ENCODE measurements at places on chromosomes 3 and 15.

DNA sequence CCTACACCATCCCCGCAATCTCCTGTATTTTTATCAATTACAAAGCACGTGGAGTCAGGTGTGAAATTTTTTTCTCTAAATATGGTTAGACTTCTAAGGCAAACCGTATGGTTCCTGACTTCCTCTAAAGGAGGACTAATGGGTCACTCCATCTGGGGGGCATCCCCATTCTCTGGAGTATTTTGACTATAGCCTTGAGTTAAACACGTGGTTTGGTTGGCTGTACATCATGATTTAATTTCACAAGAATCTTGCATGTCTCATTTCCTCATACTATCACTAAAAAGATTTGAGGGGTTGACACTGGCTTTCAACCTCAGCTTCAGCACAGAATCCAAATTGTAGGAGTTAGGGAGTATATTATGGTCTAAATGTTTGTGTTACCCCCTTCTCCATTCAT is 25.3 kb upstream of the ZNF770 start:
- DNase-seq = no peak

GRCh38 chr15:55970286-55970685 is 23.1 kb downstream of the NEDD4 start:
- no peak for DNase-seq

- no peak for DNase-seq
Observed at GRCh38 chr3:64342940-64343688, 117.8 kb upstream of the PRICKLE2 start.

GRCh38 chr15:77497942-77498361 is 77.3 kb downstream of the HMG20A start:
- DNase-seq = no peak

GRCh38 chr3:193894121-193894863 is 241.7 kb upstream of the HES1 start:
- DNase-seq = no peak

- no peak for DNase-seq
Observed at GRCh38 chr15:71083349-71083748, 31.9 kb upstream of the THSD4 start.

DNA sequence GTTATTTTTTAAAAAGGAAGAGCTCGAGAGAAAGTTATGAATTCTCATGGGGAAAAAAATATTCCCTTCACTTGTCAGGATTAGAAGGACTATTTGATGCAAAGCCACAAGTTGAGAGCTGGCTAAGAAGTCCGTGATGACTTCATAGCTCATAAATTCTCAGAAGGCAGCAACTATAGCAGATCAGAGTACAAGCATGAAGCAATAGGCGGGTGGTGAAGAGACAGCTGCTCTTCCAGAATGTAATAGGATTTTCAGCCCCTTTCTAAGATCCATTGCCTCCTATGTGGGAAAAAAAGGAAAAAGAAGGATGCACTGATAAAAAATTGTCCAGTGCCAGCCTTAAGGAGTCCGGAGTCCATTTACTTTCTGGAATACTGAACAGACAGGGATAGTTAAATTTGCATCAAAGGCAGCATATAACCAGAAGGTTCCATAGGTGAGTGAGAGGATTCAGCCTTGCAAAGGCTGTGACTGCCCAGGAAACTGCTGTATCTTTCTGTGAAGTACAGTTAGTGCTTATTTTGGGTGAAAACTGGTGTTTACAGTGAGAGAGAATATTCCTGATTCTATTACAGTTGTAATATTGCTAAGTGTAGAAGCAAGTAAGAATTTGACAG is 929.5 kb upstream of the ALCAM start:
- DNase-seq = no peak

- DNase-seq = no peak
Observed at GRCh38 chr3:160779040-160779439, 23.0 kb downstream of the PPM1L start.

DNA sequence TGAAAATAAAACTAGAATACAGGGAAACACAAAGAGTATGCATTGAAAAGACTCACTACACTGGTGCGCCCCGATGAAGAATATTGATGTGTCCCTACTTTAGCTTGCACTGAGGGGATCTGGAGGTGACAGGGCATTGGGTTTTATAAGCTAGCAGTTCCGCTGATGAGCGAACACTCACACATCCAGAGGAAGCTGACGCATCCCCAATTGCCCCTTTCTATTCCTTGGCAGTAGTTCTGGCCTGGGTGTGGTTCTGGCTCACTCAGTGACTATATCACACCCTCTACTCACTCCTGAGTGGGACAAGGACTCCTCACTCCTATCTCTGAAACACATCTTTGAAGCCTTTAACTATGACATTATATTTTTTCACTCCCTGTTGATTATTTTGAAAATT is 71.0 kb downstream of the B3GNT5 start:
- no peak for DNase-seq

DNA sequence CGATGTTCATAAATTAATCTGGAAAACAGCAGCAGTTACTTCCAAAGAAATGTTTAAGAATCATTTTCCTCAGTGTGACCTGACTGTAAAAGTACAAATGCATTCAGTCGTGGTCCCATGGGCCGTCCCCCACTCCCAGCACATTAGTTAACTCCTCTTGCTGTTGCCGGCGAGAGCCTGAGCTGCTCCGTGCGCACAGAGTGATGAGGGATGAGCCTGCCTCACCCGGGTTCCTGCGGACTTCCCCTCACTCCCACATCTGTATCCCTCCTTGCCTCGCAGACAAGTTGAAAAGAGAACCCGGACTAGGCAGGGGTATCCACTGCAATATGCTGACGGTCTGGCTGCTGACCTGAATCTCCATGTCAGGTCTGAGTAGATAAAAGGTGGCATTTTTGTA is 861.7 kb upstream of the NR2F2 start:
- DNase-seq = no peak

- DNase-seq = no peak
Observed at GRCh38 chr3:168044049-168044448, 51.7 kb downstream of the GOLIM4 start.

GRCh38 chr3:5071061-5071460 is 51.0 kb upstream of the ARL8B start:
- no peak for DNase-seq

- DNase-seq = no peak
Observed at GRCh38 chr3:64225695-64226499, 631 bp upstream of the PRICKLE2 start.

DNA sequence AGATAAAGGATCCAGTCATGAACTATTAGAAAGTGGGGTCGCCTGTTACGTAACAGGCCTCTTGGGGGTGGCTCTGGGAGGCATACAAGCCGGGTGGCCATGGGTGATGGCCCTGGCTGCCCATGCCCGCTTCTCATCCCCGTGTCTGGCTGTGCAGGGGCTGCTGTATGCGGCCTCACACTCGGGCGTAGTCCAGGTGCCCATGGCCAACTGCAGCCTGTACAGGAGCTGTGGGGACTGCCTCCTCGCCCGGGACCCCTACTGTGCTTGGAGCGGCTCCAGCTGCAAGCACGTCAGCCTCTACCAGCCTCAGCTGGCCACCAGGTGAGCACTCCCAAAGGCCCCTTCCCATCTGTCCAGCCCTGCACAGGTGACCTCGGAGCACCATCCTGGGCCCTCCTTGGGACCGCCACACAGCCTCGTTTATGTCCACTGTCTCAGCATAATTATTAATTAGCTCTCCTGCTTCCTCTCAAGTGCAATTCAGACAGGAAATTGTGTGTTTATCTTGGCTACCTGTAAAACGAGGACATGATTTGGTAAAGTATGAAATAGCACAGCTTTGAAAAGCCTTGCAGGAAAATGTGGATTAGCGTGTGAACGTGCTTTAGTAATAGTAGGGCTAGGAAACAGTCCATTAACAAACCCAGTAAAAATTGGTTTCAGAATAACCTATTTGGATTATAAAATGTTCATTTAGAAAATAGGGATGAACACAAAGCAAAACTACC is 8.1 kb downstream of the CIB1 start:
- DNase-seq = no peak

GRCh38 chr3:193987186-193987585 is 148.8 kb upstream of the HES1 start:
- no peak for DNase-seq

GRCh38 chr3:140710711-140711389 is 33.0 kb downstream of the TRIM42 start:
- no peak for DNase-seq

DNA sequence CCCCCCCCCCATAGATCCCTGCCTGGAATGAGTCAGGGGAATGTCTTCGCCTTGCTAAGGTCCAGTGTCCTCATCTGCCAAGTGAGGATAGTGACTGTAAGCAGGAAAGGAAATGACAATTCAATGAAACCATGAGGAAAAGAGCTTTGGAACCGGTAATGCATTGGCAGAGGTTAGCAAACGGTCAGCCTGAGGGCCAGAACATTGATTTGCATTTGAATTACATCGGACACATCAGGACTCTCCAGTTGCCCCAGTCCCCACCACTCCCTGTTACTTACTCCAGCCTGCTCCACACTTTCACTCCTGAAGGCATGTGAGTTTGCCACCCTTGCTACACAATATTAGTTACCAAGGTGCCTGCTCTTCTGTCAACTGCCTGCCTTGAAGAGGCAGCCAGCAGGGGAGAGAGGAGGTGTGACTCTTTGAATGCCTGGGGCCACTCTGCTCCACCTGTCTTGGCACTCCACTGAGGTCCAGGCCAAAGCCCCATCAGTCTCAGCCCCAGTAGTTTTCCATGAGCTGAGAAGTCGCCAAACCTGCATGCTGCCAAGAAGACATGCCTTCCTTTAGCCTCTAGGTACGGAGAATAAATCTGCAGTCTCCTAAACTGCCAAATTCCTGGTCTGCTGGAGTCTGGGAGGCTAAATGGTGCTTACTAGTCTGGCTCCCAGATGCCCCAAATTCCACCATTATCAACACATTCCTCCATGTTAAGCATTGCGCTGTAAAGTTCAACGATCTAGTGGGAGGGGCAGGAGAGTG is 191.7 kb upstream of the TLE3 start:
- no peak for DNase-seq

GRCh38 chr3:71949442-71949841 is 164.5 kb upstream of the PROK2 start:
- no peak for DNase-seq

DNA sequence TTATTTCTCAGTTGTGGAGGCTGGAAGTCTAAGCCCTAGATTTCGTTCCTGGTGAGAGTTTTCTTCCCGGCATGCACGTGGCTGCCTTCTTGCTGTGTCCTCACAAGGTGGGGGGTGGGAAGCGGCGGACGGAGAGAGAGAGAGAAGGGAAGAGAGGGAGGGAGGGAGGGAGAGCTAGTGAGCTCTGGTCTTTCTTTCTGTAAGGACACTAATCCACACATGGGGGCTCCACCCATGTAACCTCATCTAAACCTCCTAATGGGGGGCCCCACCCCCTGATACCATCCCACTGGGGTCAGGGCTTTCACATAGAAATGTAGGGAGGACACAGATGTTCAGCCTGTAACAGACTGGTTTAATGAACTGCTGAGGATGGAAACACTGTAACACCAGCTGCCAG is 7.3 kb downstream of the FBLN2 start:
- DNase-seq = no peak

DNA sequence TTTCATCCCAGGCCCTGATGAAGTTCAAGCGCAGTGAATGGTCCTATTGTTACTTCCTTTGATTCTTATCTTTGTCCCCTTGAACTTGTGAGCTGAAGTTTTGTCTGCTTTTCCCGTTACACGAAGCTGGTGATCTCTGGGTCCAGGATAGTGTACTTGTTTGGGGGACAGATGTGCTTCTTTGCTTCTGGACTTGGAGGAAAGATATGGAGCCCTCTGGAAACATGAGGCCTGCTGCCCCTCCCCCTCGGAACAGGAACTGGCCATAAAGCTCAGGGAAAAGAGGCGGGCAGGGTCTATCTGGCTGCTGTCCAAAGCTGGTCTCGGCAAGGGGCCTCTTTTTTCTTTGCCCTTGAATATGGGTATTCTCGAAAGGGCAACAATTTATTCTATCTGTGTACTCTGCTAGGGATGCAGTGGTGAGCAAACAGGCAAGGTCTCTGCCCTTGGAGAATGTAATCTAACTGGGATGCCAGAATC is 47.6 kb downstream of the IDH2 start:
- no peak for DNase-seq

- DNase-seq = no peak
Observed at GRCh38 chr15:26084771-26085170, 221.6 kb upstream of the ATP10A start.

GRCh38 chr3:127747751-127748521 is 74.4 kb downstream of the MGLL start:
- DNase-seq = no peak

- no peak for DNase-seq
Observed at GRCh38 chr3:136979204-136979603, 21.4 kb downstream of the IL20RB start.

DNA sequence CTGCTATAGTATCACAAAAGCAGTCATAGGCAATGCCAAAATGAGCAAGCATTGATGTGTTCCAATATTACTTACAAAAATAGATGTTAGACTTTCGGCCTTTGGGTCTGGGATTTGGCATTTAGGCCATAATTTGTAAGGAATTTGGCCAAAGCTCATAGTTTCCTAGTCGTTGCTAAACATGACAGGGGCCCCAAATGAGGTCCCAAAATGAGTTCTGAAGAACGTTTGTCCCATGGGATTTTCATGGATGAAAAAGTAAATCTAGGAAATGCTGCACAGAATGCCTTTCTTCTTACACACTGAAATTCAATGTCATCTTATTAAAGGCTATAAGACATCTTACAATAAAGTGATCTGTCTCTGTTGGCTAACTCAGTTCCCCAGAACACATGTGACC is 456.0 kb downstream of the CNTN4 start:
- no peak for DNase-seq

GRCh38 chr15:75067123-75067830 is 43.9 kb downstream of the PPCDC start:
- no peak for DNase-seq

GRCh38 chr3:119637679-119638477 is 22.5 kb downstream of the POPDC2 start:
- DNase-seq = no peak

DNA sequence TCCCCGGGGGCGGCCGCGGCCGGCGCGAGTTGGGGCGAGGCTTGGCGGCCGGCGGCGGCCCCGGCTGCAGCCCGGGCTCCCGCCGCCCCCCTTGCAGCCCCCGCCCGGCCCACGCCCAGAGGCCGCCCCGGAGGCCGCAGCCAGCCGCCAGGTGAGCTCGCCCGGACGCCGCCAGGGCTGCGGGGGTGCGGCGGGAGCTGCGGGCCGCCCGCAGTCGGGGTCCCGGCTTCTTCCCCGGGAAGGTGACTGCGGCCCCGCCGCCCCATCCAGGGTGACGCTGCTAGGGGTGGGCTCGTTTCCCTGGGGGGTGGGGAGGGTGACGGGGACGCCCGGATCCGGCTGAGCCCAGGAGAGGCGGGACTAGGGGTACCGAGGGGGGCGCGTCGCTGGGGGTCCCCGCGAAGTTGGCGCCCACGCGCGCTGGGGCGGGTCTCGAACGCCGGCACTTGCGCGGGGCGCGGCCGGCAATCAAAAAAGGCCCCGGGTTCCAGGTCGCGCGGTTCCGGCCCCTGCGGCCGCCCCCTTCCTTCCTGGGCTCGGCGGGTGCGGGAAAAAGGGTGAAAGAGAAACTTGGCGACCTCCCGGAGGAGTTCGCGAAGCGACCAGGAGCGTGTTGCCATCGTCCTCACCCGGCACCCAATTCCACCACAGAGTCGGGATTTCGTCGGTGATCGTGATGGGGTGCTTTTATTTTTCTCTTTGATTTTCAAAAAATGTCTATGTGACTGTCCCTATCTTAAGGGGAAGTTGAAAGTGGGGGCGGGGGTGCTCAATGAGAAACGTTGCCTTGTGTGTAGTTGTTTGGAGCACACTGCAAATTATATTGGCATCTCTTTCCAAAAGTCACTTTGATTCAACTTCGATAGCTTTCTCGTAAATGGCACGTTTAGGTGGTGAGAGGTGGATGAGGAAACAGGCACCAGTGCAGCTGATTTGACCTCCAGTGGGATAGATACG is 619 bp downstream of the ATXN7 start:
- DNase-seq = peak; percentile 2

- DNase-seq = peak; percentile 2
Observed at GRCh38 chr3:149813367-149814281, 609 bp downstream of the RNF13 start.
